ENCODE measurements at places on chromosomes 5 and 9.

- DNase-seq, result no peak
Observed at GRCh38 chr5:102731693-102732092, 23.4 kb upstream of the PAM start.

DNA sequence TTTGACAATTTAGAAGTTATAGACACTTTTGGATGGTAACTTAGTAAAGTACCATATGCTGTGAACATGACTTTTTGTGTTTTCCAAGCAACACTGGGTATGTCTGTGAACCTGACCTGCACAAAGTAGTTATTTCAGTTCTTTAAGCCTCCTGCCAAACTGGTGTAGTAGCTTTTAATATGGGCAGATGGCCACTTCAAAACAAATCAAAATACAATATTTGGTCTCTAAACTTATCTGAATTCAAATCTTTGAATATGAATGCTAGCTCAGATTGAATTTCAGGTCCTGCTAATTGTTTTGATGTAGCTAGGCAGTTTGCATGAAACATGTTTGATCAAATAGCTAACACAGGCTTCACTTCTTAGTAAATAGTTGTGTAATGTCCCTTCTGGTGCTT, 1176.7 kb upstream of the CDH9 start:
- DNase-seq, result no peak

DNA sequence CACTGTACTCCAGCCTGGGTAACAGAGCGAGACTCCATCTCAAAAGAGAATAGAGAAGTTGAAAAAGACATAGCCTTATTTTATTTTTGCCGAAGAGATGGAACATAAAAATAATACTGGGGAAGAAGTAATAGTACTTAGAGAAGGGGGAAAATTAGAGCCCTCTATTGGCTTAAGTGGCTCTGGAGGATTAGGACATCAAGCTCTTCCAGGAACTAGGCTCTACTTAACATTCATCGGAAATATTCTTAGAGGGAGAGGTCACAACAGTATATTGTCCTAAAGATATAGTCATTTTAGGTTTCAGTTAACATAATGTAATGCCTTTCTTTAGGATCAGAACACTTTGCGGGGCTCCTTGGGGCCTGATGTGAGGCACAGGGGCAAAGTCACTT, 86.0 kb upstream of the PLPP1 start:
- DNase-seq, result no peak

DNA sequence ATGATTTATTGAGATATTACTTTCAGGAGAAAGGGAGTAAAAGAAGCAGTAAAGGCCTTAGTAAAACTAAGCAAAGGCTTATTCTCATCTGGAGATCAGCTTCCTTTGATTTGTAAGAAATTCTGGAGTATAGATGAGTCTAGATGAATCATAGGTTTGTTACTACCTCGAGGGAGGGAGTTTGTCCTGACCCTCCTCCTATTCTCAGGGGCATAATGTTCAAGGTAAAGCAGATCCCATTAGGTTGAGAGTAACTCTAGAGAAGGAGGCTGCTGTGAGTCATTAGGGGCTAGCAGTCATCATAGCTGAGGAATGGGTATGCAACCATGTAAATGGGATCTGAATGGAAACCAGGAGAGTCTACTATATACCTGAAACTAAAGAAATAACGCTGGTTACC, 155.5 kb upstream of the MOCS2 start:
- no peak for DNase-seq

- DNase-seq, result no peak
Observed at GRCh38 chr5:176644878-176645670, 2.2 kb upstream of the TSPAN17 start.

All from CD14-positive monocyte (primary cell).